NCI-H1436 treated with DMSO at 0.1 percent for 48 hours (cell line): ENCODE measurements at places on chromosomes 13 and 19.

DNA sequence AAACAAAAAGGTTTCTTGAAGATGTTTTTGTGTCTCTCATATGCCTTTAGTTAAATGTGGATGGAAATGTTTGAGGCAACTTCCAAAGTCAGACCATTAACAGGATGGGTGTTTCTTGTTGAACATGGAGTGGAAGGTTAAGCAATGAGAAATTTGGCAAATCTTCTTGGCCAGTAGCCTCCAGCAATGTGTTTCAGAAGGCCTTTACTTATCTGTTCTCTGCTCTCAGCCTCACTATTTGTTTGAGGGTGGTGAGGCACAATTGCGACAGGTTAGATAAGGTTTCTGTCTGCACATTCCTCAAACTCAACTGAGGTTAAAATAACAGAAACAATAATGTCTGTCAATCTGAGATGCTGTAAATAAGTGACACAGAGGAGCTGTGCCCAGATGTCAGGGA, 1019.0 kb downstream of the DIAPH3 start:
- no peak for DNase-seq

DNA sequence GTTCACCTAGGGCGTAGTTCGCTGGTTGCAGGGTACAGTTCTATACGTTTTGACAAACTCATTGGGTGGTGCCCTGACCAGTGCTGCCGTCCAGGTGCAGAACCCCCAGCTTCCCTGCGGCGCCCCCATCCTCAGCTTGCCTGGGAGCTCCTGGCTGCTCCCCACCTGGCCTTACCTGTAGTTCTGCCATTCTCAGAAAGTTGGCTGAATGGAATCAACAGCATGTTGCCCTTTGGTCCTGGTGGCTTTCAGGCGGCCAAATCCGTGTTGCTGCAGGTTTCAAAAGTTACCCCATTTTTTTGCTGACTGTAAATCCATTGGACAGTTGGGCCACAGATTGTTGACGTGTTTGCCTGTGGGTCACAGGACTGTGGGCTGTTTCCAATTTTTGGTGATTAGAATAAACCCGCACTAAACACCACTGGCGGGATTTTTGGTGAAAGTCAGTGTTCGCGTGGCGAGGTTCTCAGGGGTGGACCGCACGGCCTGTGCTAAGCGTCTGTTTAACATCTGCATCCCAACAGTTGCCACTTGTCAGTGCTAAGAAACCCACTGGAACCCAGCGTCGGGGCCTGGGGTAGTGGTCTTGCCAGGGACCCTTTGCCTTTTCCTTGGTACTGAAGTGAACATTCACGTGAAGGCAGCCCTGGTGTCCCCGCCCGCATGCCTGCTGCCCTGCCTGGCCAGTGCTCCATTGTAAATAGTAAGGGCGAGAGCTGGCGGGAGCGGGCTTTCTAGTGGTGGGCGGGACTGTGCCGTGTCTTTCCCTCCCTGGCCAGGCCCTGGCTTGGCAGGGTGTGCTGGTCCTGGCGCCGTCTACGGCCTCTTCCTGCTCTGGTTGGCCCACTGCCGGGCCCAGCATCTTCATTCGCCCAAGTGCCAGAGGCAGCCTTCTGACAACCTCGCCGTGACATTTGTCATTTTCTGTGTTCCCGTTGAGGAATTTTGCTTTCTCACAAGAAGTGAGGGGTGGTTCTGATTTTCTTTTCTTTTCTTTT, 3.3 kb downstream of the DOT1L start:
- DNase-seq: no peak

DNA sequence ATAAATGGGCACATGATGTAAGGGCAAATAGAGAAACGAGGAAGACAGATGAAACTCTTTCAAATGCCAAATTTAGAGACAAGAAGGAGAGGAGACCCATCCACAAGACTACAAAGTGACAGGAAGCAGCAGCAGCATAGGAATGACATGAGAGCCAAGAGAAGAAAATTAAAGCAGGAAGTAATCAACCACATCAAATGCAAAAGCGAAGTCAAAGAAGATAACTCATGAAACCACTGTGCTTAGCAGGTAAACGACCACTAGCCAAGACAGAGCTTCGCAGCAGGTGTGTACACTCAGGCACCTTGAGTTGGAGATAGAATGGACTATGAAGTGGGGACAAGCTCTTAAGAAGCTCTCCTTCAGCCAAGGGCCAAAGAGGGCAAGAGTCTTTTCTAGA, 64.1 kb downstream of the KLF12 start:
- DNase-seq: no peak

DNA sequence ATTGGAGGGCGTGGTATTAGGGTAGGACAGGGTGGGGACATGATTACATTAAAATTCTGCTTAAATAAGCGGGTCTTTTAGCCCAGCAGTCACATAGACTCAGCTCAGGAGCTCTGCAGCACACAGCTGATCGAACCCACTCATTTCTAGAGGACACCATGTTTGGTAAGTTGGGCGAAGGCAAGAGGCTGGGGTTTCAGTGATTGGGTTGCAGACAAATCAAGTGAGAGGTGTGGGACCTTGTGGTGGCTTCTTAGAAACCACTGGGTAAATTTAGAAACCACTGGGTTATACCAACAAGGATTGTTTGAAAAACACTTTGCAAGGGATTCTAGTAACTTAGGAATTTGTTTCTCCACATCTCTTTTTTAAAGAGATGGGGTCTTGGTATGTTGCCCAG, at the start of gene LEUTX:
TSS of gene LEUTX (plus strand) at position 92 of the 400 bp plus-strand sequence. CDS start at position 159, 67 bp downstream.
- DNase-seq: no peak

- no peak for DNase-seq
Measured at GRCh38 chr13:85108356-85108755, 690.9 kb downstream of the SLITRK6 start.

DNA sequence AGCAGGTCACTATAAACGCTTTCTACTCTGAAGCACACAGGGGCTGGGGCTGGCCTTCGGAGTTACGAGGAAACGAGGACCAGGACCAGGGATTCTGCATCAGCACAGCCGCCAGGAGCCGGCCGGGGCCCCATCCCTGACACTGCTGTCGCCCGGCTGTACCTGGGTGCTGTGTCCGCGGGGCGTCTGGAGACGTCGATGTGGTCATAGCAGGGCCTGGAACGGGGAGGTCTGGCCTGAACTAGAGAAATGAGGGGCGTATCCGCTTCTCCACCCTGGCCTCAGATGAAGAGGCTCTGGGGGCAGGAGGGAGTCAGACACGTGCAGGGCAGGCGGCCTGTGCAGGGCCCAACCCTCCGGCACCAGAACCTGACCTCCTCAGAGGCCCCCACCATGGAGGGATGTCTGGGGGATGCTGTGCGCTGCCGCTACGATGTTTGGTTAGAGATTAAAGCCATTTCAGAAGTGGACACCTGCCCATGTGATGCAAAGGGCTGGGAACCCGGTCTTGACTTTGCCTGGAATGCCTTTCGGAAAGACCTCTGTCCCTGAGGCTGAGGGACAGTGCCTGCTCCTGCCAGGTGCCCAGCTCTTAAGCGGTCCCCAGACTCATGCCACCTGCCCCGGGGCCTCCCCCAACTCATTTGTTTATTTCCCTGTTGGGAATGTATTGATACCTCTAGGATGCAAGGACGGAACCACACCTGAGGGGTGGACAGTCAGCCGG, 21.4 kb downstream of the GAS6 start:
- no peak for DNase-seq
